CD4-positive, alpha-beta memory T cell (primary cell): ENCODE measurements at places on chromosomes 6 and 20. TPM values are rescaled to one million over a fixed set of nuclear protein-coding genes. Genes with fewer than 3 reads are reported as not detected.

The SLC22A16 gene
- total RNA-seq, result not detected

DNA sequence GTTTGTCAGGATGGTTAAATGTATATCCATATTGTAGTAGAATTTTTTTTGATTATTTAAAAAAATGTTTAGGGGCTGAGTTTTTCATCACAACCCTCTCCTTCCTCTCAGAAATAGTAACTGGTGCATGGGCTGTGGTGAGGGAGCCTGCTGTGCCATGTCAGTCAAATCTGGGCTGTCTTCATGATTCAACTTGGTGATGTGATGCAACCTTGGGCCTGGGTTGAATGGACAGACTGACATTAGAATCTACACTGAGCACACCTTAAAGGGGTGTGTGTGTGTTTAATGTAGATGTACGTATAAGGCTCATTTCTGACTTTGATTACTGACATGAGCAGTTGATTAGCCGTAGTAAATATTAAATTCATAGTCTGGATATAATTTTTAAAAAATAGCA, 3.7 kb downstream of the TJAP1 start:
- DNase-seq, result no peak

- no peak for DNase-seq
Measured at GRCh38 chr6:167858086-167858591, 31.4 kb downstream of the AFDN start.

GRCh38 chr6:75735491-75736186, 13.4 kb upstream of the MYO6 start:
- no peak for DNase-seq
